ENCODE measurements at places on chromosomes 7 and 10.

GRCh38 chr10:77586719-77587415, 50.7 kb downstream of the KCNMA1 start:
- no peak for DNase-seq

DNA sequence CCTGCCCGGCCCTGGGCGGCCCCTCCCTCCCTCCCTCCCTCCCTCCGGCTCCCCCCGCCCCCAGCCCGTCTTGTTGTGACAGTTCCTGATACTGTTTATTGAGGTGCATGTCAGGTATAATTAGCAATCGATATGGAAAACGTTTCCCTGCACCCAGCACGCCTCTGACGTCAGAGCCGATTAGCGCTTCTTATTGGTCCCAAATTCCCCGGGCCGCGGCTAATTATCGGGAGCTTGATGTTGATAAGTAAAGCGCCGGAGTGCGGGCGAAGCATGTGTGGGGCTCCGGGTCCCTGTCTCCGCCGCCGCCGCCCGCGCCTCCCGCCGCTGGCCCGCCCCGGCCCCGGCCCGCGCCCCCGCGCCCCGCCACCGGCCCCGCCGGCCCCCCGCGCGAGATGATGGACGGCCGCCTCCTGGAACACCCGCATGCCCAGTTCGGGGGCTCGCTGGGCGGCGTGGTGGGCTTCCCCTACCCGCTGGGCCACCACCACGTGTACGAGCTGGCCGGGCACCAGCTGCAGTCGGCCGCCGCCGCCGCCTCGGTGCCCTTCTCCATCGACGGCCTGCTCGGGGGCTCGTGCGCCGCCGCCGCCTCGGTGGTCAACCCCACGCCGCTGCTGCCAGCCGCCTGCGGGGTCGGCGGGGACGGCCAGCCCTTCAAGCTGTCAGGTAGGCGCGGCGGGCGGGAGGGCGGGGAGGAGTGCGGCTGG, at the start of gene UNCX:
UNCX (plus strand) TSS at position 250 of the 710 bp plus-strand sequence; CDS start at position 396, 146 bp downstream.
- DNase-seq: no peak

- no peak for DNase-seq
These were observed 54.7 kb upstream of the DNAJC1 start for GRCh38 chr10:22058201-22058600.

- no peak for DNase-seq
These were observed 38.3 kb downstream of the TSPAN15 start for GRCh38 chr10:69489506-69490090.

DNA sequence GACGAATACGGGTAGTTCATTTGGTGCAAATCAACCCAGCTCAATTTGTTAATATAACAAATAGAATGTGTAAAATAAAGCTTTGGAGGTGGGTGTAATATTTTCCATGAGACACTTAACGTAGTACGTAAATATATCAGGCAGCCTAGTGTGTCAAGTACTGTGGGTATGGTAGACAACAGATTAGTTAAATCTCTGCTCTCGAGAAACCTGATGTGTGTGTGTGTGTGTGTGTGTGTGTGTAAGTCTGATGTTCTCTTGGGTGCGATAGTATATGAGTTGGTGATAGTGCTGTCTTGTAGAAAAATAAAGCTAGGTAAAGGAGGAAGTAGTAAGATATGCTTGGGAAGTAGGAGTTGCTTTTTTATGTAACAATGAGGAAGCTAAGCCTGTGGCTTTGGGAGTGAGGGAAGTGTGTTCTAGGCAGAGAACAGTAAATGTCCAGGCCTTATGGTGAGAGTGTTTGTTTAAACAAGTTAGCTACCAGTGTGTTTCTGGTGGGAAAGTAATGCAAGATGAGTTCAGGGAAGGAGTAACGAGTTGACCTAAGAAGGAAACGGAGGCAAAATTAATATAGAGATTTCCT, 26.1 kb downstream of the WAC start:
- no peak for DNase-seq

DNA sequence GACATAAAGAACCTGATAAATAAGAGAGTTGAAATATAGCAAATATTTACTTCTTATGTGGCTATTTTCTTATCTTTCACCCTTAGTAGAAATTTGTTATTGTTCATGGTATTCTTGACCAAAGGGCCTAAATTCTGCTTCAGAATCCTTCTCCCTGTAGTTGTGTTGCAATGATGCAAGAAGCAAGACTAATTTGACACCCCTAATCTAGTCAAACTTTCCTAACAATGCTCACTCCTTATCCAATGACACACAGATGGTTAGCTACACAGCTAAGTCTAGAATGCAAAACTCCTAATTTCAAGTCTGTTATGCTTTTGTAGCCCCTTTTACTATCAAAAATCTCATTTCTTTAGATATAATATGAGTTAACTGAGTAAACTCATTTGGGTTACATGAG, 56.1 kb downstream of the TWIST1 start:
- DNase-seq: no peak

DNA sequence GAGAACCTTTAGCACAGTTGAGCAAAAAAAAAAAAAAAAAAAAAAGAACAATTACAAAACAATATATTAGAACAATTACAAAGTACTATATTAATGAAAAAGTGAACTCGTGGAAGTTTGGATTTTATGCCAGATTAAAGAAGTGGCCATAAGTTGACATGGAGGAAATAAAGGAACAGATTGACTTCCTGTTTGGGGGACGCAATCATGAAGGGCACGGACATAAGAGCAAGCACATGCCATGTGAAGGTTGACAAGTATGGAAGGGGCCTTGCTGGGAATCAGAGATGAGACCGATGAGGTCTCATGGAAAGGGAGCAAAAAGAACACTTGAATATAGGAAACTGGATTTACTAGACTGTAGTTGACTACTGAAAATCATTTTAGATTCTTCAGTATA, 61.7 kb downstream of the ICA1 start:
- no peak for DNase-seq

DNA sequence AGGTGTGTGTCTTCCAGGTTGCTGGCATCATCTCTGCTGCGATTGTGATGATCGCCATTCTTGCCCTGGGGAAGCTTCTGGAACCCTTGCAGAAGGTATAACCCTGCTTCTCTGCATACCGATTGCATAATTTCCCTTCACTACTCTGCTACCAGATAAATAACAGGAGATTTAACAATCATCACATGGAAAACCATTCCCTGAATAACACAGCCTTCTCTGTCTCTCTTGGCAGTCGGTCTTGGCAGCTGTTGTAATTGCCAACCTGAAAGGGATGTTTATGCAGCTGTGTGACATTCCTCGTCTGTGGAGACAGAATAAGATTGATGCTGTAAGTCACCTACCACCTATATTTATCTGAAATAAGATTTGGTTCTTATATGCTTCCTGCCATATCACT, 33.8 kb downstream of the SLC26A4 start:
- DNase-seq: no peak

GRCh38 chr10:129775681-129776080, 188.4 kb downstream of the EBF3 start:
- no peak for DNase-seq

- DNase-seq: peak; percentile 20
These were observed 232.4 kb downstream of the AHR start for GRCh38 chr7:17530741-17531421.

GRCh38 chr7:90917539-90917938, 321.4 kb downstream of the CDK14 start:
- no peak for DNase-seq

DNA sequence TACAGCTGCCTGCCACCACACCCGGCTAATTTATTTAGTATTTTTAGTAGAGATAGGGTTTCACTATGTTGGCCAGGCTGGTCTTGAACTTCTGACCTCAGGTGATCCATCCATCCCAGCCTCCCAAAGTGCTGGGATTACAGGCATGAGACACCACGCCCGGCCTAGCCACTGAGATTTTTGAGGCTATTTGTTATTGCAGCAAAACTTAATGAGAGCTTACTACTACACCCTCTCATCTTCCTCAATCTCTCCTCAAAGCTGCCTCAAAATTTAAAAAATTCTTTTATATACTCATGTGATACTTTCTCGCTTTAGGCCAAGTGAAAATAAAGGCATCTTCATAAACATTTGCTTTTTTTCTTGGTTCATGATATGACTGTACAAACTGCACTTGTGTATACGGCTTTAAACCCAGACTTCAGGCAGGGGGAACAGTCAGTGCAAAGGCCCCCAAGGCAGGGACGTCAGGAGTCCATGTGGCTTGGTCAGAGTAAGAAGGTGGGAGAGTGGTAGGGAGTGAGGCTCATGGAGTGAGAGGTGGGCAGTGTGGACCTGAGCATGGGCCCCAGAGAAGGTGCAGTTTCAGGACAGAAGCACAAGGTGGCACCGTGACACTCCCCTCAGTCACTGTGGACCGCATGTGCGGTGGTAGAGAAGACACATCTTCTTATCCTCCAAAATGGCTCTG, 55.5 kb downstream of the SYPL1 start:
- DNase-seq: peak; percentile 72

DNA sequence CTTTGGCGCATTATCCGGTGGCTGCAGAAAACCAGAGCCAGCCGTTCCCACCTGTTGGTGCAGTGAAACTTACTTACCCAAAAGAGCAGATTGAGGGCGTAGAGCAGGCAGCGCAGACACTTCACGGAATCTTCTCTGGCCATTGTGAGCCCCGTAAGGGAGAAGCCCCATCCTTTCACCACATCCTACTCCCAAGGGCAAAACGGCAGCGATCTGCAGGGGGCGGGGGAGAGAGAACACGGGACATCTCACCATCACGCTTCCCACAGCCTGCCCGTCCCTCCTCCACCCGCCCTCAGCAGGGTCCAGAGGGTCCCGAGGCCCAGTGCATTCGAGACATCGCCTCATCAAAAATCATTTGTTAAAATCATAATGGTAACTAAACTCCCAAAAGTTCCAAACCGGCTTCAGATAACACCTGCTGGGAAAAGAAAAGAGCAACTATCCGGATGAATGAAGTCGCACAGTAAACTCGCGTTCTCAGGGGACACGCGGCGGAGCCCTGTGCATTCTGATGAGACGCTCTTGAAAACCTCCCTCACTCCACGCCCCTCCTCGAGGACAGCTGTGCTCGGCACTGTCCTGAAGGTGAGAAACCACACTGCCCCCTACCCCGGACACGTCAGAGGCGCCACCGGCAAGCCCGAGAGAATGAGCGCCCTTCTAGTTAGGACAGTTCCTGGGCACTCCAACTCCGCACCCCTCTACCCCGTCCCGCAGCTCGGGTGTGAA, 1.2 kb downstream of the TSPAN12 start:
- DNase-seq: peak; percentile 2

DNA sequence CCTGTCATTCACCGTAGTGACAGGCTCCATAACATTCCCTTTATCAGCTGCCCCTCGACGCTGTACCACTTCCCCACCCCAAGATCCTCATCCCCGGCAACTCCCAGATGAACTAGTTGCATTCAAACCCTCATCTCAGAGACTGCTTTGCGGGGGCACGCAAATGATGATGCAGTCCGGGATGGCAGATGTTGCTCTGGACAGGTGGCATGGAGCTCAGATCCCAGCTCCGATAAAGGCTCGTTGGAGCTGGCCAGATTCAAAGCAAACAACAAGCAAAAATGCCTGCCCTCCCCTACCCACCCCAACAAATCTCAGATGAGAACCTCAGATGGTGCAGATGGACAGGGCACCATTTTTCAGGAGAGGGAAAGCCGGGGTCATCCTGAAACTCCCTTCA, 46.7 kb downstream of the CARD11 start:
- DNase-seq: no peak

DNA sequence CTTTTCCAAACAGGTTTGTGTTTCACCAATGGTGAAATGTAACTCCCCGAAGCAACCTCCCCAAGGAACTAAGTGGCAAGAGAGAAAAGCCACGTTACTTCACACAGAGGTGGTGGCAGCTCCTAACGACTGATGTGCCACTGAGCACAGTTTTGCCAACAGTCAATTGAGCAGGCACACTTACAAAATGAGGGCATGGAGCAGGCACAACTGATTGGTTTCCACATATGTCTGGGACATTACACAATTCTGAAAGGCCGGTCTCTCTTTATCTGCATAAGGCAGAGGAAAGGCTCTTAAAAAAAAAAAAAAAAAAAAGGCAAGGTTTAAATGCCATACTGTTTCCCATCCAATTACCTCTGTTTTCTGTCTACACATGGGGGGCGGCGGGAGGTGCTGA, 86.7 kb downstream of the GFRA1 start:
- DNase-seq: no peak

DNA sequence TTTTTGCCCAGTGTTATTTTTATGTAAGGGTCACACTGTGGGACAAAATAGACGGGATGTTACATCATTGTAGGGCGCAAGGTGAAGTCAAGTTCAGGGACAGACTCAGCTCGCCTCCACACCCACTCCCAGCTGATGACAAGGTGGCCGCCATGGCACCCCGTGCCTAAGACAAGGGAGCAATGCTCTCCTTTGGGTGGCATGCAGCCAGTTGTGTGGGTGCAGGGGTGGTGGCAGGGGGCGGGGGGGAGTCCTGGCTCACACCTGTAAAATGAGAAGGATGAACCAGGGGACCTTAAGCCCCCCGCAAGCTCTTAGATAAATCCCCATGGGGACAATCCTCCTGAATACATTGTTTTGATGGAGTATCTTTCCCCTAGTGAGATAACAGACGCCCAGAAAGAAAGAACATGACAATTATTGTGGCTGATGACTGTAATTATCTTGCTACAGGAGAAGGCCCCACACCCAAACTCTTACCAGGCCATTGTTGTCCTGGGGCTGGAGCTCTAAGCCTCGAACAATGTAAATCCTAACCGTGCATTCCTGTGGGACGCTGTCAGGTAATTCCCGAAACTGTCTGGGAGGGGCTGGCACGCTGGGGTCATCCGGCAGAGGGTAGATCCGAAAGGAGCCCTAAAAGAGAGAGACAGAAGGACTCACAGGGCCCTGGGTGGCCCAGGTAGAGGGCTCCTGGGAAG, 148.7 kb downstream of the MYOF start:
- DNase-seq: no peak

DNA sequence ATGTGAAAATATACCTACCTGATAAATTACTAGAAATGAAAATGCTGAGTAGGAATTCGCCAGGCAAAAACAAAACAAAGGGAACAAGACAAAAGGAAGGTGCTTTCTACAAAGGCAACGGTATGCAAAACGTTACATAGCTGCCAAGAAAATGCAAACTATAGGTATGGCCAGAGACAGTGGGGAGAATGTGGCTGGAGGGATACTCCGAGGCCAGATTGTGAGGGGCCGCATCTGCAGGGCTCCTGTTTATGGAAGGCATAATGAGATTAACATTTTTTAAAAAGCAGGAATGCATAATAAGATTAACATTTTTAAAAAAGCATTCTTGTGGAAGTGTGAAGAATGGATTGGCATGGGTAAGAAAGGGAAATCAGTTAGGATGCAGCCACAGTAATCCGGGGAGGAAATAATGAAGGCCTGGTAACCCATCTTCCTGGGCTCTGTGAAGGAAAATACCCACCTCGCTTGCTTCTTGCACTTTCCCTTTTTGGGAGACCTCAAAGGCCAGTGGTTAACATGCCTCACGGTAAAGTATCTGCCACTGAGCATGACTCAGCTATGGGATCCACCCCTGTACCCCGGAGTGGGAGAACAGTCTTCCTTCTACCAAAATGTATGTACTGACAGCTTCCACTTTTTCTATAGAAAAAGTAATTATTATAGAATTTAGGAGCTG, 145.8 kb upstream of the LRRN3 start:
- no peak for DNase-seq
